ENCODE measurements at places on chromosomes 1 and 21.
A peak's percentile ranks its signal among the peaks of the same experiment; 100 is the strongest.

DNA sequence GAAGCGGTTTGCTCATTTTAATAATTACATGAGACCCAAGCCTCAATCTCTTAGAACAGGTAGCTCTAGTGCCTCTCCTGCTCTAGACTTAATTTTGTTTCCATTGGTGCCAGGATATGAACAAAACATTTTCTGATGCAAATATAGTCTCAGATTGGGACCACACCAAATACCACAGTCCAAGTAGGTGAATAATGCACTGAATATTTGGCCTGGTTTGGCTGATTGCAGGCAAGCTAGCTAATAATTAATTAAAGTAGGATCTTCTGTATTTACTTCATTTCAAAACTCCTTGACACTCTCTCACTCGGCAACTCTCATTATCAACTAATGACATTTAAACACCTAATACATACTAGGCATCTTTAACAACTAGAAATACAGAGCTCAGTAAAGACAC, 219.6 kb downstream of the LTN1 start:
- no peak for DNase-seq

DNA sequence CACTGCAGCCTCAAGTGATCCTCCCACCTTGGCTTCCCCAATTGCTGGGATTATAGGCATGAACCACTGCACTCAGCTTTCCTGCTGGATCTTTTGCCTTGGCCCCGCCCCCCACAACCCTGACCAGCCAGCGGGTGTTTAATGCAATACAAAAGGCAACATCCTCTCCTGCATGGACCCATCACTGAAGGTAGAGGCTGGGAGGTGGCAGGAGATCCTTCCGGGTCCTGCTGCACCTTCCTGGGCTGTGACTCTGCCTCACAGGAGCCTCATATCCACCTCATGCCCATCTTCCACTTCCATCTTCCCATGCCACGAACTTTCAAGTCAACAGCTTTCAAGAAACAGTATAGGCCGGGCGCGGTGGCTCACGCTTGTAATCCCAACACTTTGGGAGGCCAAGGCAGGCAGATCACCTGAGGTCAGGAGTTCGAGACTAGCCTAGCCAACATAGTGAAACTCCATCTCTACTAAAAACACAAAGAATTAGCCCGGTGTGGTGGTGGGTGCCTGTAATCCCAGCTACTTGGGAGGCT, 11.7 kb upstream of the WNT9A start:
- DNase-seq, result no peak

GRCh38 chr1:12473596-12474362, 144.2 kb downstream of the DHRS3 start:
- no peak for DNase-seq

- DNase-seq, result no peak
Observed at GRCh38 chr1:48784301-48784700, 7.6 kb upstream of the BEND5 start.

- DNase-seq, result no peak
Observed at GRCh38 chr1:14672005-14672404, 73.5 kb downstream of the KAZN start.

- DNase-seq, result no peak
Observed at GRCh38 chr1:36913016-36913415, 121.3 kb downstream of the GRIK3 start.

GRCh38 chr1:12634156-12634555, 9.7 kb upstream of the AADACL4 start:
- no peak for DNase-seq

GRCh38 chr1:23116216-23116836, 52.3 kb downstream of the LUZP1 start:
- DNase-seq, result no peak

- DNase-seq, result no peak
Observed at GRCh38 chr1:70041317-70042045, 163.9 kb downstream of the LRRC40 start.

DNA sequence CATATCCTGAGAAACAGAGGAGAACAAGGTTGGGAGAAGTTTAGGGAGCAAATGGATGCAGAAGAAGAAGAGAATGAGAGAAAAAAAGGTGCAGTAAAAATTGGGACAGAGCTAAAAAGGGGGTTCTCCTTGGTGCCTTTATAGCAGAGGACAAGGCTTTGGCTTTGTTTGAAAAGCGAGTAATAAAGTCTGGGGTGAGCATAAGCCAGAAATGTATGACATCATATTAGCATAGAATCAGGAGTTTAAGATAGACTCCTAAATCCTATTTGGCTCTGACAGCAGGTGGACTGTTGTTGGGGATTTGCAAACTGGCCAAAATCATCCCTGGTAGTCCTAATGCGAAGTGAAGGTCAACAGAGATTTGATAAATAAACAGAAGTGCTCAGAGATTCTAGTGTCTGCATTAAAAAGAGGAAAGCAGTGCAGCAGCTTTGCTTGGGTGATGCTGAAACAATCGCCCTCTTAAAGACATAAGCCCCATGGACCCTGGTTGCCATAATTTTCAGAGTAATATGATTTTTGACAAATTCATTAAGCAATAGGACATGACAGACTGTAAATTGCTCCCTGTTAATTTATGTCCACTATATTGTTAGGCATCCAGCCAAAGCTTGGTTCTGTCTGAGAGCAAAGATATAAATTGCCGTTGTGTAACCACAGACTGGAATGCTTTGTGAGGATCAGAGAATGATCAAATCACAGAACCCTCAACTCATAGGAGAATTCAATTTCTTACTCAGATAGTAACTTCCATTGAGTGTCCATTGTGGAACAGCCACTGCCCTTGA, 385.0 kb upstream of the NFIA start:
- DNase-seq, result no peak

DNA sequence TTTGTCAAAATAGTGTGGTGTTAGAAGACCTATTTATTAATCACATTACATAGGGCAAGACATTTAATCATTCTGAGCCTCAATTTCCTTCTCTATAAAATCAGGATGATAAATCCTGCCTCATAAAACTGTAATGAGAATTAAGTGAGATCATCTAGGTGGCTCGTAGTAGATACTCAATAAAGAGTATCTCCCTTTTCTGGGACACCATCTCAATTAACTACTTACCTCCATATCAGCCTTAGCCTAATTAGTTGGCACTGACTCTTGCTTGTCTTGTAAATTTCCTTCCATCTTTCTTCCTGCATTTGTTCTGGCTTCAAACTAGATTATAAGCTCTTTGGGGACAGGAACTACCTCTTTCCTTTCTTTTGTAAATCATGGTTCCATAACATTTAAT, 102.6 kb upstream of the TNR start:
- no peak for DNase-seq

- no peak for DNase-seq
Observed at GRCh38 chr1:200369131-200369530, 40.7 kb downstream of the ZNF281 start.

DNA sequence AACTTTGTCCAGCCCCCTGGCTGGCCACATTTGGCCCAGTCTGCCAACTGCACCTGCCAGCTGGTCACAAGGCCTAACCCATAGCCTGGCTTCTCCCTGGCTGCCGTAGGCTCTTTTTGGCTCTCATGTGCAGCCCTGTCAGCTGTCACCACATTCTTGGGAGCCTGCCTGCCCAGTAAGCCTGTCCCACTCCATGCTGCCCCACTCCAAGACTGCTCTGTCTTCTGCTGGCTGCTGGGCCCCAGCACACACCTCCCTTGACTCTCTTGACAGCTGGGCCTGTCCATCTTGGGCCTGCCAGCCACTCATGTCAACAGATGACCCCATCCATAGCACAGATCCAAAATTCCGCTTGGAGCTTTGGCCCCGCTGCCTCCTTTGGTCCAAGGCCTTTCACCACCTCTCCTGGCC, 74.3 kb upstream of the EDN2 start:
- DNase-seq, result no peak

DNA sequence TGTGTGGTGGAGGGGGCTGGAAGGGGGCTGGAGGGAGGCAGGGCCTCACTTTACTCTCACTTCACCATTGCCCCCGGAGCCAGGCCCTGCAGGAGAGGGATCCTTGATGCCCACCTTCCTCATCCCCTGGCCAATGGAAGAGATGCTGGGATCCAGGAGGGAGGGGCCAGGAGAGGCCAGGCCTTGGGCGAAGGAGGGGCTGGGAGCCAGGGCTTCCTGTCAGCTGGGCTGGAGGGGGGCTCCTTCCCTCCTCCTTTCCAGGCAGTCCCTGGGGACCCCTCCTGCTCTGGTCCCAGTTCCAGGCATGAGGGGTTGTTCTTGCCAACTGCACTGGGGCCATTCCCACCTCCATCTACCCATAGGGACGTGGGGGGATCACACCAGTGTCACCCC, 5.7 kb downstream of the AHDC1 start:
- DNase-seq, result peak; percentile 90

GRCh38 chr1:145799806-145800205, 24.1 kb downstream of the RNF115 start:
- no peak for DNase-seq

DNA sequence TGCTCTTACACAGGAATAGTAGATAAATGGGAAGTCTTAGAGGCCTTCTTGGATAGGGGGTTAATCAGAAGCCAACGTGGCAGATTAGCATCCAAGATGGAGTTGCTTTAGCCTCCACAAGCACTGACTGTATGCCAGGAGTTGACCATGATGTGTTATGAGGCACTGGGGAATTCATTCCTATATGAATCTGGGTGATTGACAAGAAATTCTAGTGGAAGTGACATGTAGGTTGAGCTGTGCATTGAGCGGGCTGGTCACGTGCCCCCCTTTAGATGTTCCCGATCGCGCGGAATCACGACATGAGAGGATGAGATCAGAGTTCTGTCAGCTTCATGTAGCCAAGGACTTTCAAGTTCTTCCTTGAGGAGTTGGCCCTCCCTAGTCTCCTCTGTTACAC, 31.7 kb downstream of the GALNT2 start:
- no peak for DNase-seq

DNA sequence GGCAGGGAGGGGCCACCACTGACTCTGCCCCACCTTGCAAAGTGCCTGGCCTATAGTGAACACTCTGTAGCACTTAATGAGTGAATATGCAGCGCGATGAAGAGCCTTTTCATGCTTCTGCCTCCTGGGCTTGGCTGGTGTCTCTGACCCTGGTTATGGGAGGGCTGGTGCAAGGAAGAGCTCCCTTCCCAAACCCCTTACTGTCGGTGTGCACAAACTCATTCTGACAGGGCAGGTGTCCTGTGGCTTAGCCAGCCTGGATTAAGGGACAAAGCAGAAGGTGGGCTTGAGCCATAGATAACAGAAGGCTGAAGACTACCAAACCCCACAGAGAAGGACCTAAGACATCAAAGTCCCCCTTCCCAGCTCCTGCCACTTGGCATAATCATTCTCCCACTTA, 2.0 kb upstream of the NCMAP start:
- DNase-seq, result no peak

DNA sequence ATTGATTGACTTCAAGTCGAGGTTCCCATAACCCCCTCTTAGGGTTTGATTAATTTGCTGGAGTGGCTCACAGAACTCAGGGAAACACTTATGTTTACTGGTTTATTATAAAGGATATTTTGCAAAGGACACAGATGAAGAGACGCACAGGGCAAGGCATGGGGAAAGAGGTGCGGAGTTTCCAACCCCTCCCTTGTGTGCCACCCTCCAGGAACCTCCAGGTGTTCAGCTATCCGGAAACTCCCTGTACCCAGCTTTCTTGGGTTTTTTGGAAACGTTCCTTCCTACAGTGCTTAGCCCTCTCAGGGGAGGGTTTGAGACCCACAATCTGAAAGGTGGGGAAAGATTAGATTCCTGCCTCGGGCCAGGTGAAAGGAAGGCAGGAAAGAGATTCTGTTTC, 48.2 kb downstream of the UCK2 start:
- DNase-seq, result no peak

DNA sequence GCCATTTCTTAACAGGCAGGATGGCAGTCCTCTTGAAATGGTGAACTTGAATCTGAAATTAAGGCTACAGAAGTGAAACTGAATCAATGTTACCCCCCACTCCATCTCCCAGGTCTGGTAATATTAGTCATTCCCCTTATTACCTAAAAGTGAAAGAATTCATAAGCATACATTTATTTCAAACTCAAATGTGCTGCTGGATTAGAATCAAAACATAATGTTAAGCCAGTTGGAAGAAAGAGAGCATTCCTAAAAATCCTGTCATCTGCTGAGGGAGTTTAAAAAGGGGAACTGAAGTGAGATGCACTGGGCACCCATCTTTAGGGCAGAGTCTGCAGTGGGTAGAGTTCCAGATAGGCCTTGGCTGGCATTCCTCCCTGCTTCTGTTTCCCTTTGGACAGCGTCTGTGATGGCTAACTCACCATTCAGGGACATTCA, 17.4 kb downstream of the KIAA0319L start:
- no peak for DNase-seq

DNA sequence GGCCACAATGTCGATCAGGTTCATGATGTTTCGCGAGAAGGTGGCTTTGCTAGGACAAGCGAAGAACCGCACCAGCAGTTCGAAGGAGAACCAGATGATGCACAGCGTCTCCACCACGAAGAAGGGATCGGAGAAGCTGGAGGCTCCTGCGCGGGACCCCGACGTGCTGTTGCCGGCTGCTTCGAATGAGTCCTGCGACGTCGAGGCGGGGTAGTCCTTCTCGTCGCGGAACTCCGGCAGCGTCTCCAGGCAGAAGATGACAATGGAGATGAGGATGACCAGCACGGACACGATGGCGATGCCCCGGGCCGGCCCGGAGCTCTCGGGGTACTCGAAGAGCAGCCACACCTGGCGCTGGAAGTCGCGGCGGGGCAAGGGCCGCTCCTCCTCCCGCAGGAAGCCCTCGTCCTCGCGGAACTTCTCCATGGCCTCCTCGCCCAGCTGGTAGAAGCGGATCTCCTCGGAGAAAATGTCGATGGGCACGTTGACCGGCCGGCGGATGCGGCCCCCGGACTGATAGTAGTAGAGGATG, 869 bp downstream of the KCNA3 start:
- peak; percentile 77 for DNase-seq

GRCh38 chr1:8435569-8436071, 117.7 kb downstream of the SLC45A1 start:
- DNase-seq, result no peak

GRCh38 chr21:34523019-34523555, 11.1 kb upstream of the KCNE1 start:
- DNase-seq, result no peak

DNA sequence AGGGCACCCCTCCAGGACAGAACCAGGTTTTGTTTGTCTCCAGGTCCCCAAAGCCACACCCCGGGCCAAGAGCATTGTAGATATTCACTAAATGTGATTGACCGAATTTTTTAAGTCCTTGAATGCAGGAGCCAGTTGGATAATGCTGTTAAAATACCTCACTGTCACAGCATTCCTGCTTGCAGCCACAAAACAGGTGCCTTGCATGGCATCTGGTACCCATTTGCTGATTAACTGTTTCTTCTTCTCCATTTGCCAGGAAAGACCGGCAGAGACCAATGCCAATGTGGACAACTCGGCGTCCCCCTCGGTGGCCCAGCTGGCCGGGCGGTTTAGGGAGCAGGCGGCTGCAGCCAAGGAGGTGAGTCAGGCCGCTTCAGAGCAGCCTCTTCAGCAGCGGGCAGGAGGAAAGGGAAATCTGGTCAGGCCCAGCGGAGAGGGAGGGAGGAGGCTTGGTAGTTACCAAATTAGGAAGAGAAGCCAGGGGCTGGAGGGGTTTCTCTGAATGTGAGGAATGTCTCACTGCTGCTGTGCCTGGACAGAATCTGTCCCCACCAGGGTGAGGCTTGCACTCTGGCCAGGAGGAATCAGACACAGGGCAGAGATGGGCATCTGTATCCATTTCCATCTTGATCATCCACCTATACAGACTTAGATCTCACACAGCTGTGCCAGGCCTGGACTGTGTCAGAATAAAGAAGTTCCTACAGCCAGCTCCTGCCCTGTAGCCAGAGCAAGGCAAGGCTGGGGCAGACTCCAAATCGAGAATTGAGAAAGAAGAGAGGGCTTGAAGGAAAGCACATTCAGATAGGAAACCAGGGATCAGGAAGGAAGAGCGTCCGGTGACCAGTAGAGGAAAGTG, 37.9 kb upstream of the MPZL1 start:
- peak; percentile 61 for DNase-seq

GRCh38 chr21:45329261-45330074, 41.8 kb upstream of the POFUT2 start:
- peak; percentile 66 for DNase-seq
